Transverse colon (tissue), 4 donors: ENCODE measurements at places on chromosomes 2 and 18. TPM values are rescaled to one million over a fixed set of nuclear protein-coding genes. Genes with fewer than 3 reads are reported as not detected.

GRCh38 chr2:25817630-25818029 is 60.7 kb downstream of the ASXL2 start:
- no peaks in the 10 kb centered on the region for H3K4me1 ChIP-seq
- H3K4me3 ChIP-seq, result no peak overlapping the region
- no peaks in the 10 kb centered on the region for H3K36me3 ChIP-seq
- no peak for DNase-seq
- no peaks in the 10 kb centered on the region for H3K27me3 ChIP-seq
- H3K27ac ChIP-seq, result no peak overlapping the region

KIAA2012 gene
- not detected for total RNA-seq

DNA sequence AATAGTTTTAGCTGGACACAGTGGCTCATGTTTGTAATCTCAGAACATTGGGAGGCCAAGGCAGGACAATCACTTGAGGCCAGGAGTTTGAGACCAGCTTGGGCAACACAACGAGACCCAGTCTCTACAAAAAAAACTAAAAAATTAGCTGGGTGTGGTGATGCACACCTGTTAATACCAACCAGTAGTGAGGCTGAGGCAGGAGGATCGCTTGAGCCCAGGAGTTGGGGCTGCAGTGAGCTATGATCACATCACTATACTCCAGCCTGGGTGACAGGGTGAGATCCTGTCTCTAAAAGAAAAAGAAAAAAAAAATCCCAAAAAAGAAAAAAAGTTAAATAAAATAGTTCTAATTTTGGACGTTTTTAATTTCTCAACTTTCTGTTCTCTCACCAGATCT is 68.7 kb downstream of the MAP4K3 start:
- DNase-seq, result no peak
- H3K4me3 ChIP-seq, result no peak overlapping the region
- H3K27ac ChIP-seq, result no peak overlapping the region
- H3K36me3 ChIP-seq, result no peaks in the 10 kb centered on the region
- peaks cover 5% of the 10 kb centered on the region for H3K4me1 ChIP-seq

GRCh38 chr2:209499069-209499468 is 75.2 kb downstream of the MAP2 start:
- H3K4me3 ChIP-seq, result no peak overlapping the region
- DNase-seq, result no peak
- peaks cover 3% of the 10 kb centered on the region for H3K4me1 ChIP-seq
- H3K36me3 ChIP-seq, result no peaks in the 10 kb centered on the region

DNA sequence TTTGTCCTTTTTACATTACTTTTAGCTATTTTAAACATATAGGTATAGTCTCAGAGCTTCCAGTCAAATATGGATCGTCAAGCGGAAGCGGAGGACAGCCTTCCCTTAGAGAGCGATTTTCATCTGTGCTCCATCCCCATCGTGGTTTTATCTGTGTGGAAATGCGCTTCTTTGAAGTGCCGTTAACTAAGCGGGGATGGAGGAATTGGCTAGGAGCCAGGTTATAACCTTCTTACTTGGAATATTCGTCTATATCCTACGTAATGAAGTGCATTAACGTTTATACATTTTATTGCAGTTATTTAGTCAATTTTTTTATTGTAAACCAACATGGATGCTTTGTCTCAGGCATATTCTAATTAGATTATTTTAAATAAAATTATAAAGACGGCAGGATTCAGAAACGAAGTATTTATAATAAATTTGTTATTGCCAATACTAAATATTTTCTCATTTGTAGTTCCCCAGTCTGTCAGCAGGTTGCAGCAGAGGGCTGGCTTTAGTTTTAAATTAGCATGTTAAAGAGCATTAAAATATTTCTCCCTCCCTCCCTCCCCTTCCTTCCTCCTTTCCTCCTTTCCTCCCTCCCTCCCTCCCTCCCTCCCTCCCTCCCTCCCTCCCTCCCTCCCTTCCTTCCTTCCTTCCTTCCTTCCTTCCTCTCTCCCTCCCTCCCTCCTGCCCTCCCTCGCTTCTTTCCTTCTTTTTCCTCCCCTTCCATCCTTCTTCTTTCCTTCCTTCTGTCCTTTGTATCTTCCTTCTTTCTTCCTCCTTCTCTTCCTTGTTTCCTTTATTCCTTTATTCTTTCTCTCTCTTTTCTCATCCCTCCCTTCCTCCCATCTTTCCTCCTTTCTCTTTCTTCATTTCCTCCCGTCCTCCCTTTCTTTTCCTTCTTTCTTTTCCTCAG is 80.6 kb upstream of the DOCK10 start:
- H3K27me3 ChIP-seq, result no peaks in the 10 kb centered on the region
- no peak overlapping the region for H3K4me3 ChIP-seq
- no peak for DNase-seq
- H3K36me3 ChIP-seq, result no peaks in the 10 kb centered on the region
- no peaks in the 10 kb centered on the region for H3K4me1 ChIP-seq
